ENCODE measurements at places on chromosomes 12 and 14.

GRCh38 chr12:56193025-56193578 is 3.8 kb upstream of the SMARCC2 start:
- DNase-seq = peak; percentile 91

GRCh38 chr12:76318773-76319594 is 29.2 kb downstream of the BBS10 start:
- no peak for DNase-seq

GRCh38 chr14:89202413-89203190 is 214.4 kb downstream of the FOXN3 start:
- no peak for DNase-seq

- DNase-seq = peak; percentile 87
Observed at GRCh38 chr14:49598485-49599300, at the start of gene LRR1. LRR1 (plus strand) TSS chr14:49598940; CDS start chr14:49599021, 81 bp downstream.

DNA sequence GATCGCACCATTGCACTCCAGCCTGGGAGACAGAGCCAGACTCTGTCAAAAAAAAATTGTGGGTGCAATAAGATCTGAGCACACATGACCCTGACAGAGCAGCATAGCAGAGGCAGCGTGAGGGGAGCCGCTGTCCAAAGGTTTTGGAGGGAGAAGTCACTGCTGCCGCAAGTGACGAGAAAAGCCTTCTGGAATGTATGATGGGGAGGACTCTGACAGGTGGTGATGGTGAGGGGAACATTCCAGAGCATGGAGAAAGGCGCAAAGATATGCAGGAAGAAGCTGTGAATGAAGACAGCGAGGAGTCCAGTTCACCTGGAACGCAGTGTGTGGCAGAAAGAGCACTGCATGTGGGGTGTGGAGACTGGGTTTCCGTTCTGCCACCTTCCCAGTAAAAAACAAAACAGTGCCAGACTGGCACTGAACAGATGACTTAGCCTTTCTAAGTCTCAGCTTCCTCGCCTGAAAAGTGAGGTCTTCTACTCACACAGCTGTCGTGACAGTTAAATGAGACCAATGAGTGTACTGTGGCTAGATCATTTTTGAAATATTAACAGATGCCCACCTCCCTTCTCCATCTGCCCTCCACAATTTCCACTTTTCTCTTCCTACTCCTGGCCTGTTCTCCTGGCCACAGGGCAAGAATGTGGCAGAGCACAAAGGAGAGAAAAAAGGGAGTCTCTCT is 53.4 kb upstream of the PTHLH start:
- DNase-seq = no peak

DNA sequence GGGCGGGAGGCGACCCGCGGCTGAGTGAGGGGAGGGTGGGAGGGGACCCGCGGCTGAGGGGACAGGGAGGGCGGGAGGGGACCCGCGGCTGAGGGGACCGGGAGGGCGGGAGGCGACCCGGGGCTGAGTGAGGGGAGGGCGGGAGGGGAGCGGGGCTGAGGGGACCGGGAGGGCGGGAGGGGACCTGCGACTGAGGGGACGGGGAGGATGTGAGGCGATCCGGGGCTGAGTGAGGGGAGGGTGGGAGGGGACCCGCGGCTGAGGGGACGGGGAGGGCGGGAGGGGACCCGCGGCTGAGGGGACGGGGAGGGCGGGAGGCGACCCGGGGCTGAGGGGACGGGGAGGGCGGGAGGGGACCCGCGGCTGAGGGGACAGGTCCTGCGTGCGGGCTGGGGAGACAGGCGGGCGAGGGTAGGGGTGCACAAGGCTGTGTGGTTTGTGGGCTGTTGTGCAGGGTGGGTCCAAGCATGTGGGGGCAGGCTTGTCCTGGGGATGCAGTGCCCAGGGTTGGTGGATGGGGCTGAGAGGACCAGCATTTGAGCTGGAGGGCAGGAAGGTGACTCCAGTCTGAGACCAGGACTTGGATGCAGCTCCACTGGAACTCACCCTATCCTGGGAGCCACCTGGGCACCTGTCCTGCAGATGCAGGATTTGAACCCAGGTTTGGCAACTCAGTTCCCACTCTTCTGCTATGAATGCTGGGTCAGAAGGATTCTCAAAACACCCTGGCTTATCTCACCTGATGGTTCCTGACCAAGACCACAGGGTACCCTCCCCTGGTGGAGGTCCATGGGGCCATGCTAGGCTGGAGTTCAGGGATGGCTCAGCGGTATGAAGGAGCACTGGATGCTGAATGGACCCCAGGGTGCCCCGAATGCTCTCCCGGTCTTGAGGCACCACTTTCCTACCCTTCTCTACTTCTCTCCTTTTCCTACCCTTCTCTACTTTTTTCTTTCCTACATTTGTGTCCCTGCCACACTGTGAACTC is 9.4 kb downstream of the PLD4 start:
- DNase-seq = no peak

DNA sequence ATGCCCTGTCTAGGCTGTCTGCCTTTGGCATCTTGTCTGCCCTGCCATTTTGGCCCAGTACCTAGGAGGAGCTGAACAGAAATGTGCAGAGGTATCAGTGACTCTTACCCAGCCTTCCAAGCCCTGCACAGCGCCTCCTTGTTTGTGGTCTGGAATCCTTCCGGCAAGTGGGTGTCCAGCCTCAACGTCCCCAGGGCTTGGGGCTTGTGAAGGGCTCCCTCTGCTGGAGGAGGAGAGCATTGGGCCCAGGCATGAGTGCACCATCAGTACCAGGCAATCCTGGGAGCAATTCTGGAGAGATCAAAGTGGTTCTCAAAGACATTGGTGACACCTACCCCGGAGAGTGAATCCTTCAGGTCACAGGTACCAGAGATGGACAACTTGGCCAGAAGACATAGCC is 2.4 kb upstream of the TCL1B start:
- DNase-seq = no peak

DNA sequence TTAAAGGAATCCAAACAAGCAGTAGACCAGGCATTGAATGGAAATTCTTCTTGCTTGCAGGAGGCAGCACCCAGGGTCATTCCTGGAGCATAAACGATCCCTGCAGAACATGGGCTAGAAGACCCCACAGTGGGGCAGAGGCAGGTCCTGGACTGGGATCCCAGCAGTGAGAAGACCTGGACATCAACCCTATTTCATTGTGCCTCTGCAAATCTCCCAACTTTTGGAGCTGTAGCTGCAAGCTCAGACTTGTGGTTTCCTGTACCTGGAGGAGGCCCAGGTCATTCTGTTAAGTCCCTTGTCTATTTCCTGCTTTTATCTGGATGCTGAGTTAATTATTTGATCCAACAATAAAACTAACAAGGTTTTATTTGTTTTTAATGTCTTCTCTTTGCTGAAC is 61.7 kb downstream of the CALM1 start:
- DNase-seq = peak; percentile 1

- no peak for DNase-seq
Observed at GRCh38 chr12:27826076-27826475, 46.0 kb upstream of the MANSC4 start.

DNA sequence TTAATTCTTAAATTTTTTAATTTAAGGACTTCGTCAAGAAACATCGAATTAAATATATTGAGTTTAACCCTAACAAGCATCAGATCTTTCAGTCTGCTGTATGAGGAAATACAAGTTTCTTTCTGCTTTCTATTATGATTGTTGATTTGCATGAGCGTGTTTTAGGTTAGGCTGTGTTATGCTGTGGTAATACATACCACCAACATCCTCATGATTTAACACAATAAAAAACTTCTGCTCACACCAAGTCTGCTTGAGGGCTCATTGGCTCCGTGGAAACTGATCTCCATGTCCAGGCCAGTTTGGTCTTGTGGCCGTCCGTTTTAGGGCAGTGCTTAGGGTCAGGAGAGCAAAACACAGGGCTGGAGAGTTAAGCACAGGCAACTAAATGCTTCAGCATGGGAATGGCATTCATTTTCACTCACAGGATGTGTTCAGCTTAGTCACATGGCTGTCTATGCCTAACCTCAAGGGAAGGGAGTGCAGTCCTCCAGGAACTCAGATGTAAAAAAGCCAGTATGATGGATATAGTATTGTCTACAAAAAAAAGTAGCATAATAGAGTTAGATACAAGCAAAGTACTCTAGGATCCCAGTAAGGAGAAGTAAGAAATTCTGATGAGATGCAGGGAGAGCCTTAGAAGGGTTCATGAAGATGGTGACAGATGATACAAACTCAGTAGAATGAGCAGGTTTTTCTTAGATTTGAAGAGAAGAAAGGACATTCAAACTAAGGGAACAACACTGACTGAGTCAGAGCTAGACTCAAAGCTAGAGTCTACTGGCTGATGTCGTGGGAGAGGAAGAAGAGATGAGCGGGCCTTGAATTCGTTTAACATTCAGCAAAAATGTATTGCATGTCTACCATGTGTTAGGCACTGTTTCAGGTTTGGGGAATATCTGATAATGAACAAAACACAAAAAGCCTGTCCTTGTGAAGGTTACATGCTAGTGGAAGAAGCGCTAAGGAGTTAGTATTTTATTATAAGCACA is 16.3 kb downstream of the MARK3 start:
- DNase-seq = no peak

DNA sequence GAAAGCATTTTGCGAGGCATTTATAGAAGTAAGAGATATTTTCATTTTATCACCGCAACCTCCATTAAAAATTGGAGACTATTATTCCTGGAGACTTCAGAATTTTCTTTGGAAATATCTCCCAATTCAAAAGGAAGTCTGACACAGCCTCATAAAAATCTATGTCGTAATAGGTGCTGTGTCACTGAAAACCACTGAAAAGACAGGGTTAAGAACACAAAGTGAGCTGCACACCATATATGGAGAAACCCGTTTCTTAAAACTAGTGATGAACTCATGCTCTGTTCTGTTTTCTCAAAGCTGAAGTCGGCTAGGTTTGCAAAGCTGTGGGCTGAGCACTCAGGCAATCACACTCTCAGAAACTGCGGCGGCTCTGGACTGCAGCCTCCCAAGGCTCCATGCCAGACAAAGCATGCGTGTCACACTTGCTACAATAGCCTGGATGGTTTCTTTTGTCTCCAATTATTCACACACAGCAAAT is at the start of gene GLIPR1:
Gene GLIPR1, plus strand, starts transcription at position 287 of the 481 bp plus-strand sequence. Its CDS starts 126 bp downstream, at position 413.
- DNase-seq = peak; percentile 95

DNA sequence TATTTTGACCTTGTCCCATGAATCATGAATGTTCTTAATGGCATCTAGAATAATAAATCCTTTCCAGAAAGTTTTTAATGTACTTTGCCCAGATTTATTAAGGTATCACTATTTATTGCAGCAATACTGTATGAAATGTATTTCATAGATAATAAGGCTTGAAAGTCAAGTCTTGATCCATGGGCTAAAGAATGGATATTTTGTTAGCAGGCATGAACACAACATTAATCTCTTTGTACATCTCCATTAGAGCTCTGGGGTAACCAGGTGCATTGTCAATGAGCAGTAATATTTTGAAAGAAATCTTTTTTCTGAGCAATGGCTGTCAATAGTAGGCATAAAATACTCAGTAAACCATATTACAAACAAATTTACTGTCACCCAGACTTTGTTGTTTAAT is 141.6 kb upstream of the RPL10L start:
- no peak for DNase-seq

DNA sequence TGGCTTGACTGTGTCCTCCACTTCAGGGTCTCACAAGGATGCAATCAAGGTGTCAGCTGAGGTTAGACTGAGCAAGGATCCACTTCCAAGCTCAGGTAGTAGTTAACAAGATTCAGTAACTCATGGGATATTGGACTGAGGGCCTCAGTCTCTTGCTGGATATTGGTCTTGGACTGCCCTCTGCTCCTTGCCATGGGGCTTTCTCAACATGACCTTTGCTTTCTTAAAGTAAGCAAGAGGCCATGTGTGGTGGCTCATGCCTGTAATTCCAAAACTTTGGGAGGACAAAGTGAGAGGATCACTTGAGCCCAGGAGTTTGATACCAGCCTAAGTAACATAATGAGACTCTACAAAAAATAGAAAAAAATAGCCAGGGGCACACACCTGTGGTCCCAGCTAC is 231.3 kb upstream of the AMIGO2 start:
- no peak for DNase-seq

GRCh38 chr12:15497671-15498292 is 175.5 kb downstream of the PTPRO start:
- no peak for DNase-seq

DNA sequence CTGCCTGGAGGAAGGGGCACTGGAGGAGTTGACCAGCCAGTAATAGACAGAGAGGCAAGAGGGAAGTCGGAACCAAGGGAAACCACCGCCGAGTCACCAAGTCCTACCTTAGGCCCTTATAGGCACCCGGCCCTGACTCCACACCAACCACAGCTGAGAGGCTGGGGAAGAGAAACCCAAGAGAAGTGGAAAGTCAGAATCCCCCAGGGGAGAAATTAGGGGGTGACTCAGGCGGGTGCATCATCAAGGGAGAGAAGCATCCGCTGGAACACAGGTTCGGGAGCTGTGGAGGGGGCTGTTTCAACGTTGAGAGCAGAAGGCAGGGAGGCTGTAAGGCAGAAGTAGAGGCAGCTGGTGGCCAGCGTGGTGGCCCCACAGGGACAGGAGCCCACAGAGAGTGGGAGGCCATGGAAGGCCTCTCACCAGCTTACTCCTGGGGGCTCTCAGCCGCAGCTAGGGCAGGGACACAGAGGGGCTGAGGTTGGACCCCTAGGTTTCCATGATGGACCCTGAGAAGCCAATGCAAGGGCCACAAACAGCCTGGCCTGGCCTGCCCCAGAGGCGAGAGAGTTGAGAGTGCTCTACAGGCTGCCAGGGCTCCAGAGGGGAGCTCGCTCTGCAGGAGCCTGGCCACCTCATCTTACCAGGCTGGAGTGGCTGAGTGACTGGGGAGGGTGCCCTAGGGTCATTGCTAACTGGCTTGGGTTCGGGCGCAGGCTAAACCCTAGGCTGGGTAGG is 1.4 kb upstream of the TRMT61A start:
- no peak for DNase-seq

DNA sequence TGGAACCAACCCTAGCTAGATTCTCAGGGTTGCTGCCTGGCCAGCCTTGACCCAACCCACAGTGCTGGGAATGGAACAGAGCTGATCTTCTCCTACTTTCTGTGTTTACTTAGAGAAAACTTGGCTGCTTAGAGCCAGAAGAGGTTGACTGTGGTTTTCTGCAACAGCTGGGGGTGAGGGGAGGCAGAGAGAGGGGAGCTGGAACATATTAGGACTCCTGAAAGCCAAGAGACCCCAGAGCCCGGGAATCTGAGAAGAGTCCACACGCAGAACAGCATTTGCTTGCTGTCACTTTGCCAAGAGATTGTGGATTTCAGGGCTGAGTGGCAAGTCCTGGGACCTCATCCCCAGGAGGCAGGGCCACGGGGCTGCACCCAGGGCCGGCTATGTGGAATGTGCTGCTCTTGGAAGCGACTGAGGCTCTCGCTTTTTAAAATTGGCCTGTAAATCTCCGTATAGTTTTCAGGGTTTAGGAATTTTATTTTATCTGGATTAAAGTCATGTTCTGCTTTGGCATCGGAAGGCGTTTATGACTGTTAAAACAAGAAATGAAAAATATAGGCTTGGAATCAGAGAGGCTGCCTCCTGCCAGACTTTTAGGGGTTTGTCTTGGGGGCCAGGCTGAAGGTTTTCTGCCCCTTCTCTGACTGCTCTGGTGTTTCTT is 22.3 kb upstream of the MED13L start:
- DNase-seq = peak; percentile 57
